GM23338 (cell line): ENCODE measurements at places on chromosomes 2 and 18. TPM values are rescaled to one million over a fixed set of nuclear protein-coding genes. Genes with fewer than 3 reads are reported as not detected.
A peak's percentile ranks its signal among the peaks of the same experiment; 100 is the strongest.

GRCh38 chr2:1584691-1585485 lies 159.4 kb downstream of the PXDN start:
- DNase-seq = no peak

DNA sequence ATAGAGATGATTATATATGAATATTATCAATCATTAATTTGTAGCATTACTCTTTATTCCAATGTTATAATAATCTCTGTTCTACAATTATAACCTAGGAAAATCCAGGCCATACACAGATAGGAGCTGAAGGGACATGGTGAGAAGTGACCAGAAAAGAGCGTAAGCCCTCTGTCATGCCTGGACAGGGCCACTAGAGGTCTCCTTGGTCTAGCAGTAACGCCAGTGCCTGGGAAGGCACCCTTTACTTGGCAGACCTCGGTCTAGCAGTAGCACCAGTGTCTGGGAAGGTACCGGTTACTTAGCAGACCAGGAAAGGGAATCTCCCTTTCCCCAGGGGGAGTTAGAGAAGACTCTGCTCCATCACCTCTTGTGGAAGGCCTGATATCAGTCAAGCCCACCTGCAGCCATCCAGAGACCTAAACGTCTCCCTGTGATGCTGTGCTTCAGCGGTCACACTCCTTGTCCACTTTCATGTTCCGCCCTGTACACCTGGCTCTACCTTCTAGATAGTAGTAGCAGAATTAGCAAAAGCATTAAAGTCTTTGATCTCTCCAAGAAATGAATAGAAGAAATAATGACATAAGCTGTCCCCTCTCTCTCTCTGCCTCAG lies 447.5 kb upstream of the FSIP2 start:
- DNase-seq = peak; percentile 86

- no peak for DNase-seq
Observed at GRCh38 chr2:60488291-60488690, 65.2 kb downstream of the BCL11A start.

DNA sequence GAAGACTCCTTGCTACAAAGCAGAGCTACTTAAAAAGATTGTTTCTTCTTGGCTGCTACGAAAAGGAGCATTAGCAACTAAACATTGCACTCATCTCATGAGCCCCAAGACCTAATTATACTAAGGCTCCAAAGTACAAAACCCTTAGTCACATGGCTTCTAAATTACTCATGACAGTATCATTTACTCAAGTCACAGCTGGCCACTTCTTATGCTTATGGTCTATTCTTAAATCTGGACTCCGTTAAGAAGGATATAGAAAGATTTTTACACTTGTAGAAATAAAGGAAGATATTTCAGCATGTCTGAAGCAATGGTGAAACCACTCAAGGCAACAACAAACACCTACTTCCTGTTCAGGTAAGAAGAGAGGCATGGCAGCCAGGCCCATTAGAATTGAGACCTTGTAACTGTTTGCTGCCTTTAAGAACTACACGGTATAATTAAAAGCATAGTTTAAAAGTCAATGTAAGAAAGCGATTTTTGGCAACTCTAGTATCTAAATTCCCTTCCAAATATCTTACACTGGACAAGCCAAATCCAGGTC lies 12.7 kb downstream of the ANKRD44 start:
- no peak for DNase-seq

The PDK1 gene
- polyA plus RNA-seq = 42.0 and 53.7 TPM in 2 replicates

The FBXO48 gene
- polyA plus RNA-seq = 0.96 and 1.3 TPM in 2 replicates

The GCFC2 gene
- 19.1 and 23.8 TPM in 2 replicates for polyA plus RNA-seq

The CNOT11 gene
- 27.6 and 34.8 TPM in 2 replicates for polyA plus RNA-seq

DNA sequence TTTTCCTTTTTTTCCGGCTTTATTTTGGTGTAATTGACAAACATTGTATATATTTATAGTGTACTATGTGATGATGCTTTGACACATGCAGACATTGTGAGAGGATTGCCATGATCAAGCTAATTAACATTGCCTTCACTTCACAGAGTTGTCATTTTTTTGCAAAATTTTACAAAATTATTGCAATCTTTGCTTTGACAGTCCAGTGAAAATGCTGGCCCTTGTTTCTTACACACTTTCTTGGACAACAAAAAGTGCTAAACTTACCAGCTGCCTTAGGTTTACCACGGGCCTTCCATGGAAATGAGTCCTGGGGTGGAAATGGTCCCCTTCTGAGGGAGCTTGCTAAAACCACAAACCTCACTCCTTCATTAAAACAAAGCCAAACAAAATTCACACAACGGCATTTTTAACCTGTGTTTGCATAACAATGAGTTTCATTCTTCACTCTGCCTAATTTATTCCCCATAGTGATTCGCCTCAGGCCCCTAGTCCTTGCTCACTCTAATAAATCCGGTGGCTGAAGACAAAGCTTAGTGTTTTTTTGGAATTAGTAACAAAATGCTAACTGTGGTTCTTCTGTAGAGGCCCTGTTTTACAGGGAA lies 32.2 kb downstream of the LINC00305 start:
- DNase-seq = peak; percentile 78

The BMP10 gene
- not detected in 2 replicates for polyA plus RNA-seq

The APLF gene
- polyA plus RNA-seq = 2.4 and 3.0 TPM in 2 replicates

DNA sequence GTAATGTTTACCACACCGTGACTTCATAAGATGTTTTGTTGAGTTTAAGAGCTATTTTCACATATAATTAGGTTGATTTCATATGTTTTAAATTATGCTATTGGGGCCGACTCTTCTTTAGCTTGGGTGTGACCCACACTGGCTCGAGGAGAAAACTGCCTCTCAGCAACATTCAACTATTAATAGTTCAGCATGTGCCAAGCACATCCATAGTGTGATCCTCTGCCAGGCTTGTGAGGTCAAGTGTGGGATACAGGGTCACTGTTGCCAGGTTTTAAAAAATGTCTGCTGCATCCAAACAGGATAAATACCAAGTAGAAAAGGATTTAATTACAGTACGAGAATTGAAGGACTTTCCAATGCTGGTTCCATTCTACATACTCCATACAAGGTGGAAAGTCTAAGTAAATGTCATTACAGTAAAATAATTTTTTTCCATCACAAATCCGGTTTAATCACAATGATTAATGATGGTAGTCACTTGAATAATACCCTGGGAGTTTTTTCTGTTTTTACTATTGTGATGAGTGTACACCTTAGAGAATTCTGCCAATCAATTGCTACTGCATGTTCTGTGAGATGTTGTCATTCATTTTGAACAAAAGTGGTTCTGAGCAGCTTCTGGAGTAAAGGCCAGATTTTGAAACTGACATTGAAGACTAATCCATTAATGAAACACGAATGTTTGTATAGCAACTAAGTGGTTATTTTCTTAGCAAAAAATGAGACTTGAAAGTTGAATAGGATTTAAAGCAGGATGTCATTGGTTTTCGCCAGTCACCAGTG lies 84.5 kb downstream of the ABI2 start:
- DNase-seq = no peak

The ANKRD53 gene
- polyA plus RNA-seq = 0.32 and 0.59 TPM in 2 replicates
